Stimulated activated CD8-positive, alpha-beta memory T cell treated with anti-CD3 and anti-CD28 coated beads, Interleukin-4, amount 100 ng/mL, for 4 hours (primary cell): ENCODE measurements at places on chromosomes 3 and 15.

DNA sequence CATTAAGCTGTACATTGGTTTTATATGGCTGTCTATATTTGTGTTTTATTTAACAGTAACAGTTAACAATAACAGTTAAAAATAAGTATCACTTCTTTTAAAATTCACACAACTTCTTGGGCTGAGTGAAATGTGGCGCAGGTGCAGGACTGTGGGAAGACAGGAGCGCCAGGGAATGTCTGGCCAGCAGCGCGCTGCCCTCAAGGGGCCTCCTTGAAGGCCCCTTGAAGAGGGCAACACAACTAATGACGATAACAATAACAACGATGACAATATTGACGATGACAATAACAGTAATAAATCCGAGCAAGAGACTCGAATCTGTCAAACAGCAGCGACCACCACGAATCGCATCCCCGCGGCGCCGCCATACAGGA, 411 bp upstream of the PPP2R3A start:
- DNase-seq: no peak

- DNase-seq: no peak
Measured at GRCh38 chr3:35295906-35296305, 343.4 kb upstream of the ARPP21 start.

GRCh38 chr15:63372018-63372705, 9.5 kb downstream of the CA12 start:
- DNase-seq: no peak

DNA sequence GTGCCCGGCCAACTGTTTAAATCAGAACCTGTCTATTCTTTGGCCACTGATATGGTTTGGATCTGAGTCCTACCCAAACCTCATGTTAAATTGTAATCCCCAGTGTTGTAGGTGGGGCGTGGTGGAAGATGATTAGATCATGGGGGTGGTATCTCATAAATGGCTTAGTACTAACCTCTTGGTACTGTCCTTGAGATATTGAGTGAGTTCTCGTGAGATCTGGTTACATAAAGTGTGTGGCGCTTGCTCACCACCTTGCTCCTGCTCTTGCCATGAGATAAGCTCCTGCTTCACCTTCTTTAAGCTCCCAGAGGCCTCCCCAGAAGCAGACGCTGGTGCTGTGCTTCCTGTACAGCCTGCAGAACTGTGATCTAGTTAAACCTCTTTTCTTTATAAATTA, 42.4 kb downstream of the REC114 start:
- DNase-seq: no peak

DNA sequence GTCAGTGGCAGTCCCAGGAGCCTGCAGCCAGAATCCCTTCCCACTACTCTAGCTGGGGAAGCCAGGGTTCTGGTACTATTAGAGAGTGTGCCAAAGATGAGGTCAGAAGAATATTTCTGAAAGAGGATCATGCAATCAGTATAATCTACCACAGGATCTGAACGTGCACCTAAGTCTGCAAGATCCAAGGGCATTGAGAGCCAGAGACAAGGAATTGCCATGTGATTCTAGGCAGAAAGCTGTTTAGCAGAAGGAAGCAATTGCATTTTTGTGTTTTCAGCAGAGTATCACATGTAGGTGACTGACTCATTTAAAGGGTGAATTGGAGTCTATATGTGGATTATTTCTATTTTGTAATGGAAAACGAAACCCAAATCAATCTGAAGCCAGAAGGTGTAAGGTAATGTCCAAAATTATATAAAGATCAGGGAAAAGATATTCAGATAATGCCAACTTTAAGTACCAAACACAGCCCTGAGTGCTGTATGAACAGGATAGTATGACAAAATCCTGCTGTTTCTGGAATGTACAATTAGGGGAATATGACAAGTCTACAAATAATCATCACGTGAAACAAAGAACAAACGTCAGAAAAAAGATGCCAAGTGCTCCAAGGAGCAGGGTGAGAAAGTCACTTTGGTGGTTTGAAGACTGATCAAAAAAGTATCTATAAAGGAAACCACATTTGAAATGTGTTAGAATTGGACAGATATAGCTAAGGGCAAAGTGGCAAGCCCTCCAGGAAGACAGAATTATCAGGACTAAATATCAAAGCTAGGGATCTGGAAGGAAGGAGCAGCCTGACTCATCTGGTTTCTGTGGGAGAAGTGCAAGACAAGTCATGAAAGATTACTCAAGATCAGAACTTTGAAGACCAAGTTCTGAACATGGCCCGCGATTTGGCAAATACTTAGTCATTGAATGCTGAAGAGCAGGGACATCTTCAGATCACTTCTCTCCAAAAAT, 1036.6 kb downstream of the NTRK3 start:
- DNase-seq: no peak

DNA sequence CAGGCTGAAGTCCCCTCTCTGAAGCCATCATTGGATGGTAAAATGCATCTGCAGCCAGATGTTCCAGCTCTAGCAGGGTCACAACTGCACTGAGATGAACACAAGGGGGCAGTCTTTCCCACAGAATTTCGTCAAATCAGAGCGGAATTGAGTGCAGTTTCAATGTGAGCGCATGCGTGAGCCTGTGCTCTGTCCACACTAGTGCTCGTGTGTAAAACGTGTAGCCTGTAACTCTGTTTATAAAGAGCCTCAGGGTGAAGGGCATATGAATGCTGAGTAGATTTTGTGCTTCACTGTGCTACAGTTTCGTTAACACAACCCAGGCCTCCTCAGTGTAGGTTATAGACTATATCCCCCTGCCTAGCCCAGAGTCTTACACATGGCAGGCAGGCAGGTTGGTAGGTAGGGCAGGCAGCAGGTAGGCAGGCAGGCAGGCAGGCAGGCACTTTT, 92.7 kb upstream of the GOLGA6L4 start:
- DNase-seq: peak; percentile 43

DNA sequence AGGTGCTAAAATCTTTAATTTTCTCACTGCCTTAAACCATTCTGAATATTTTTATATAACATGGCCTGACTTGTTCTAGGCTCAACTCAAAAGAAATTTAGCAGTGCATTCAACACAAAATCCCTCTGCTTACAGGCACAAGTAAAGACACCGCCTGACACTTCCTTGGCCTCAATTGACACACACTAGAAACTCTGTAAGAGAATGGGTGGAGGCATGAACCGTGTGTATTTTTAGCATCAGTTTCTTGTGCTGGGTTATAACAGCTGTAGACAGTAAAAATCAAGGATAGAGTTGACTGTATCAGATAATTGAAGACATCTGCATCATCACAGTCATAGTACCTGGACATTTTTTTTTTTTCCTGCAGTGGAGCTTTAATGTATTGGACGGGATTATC, 54.3 kb downstream of the SLC9A9 start:
- DNase-seq: no peak

- DNase-seq: no peak
Measured at GRCh38 chr15:39631357-39631756, 50.5 kb downstream of the THBS1 start.

- DNase-seq: no peak
Measured at GRCh38 chr15:101697488-101697887, 26.8 kb downstream of the TARS3 start.

DNA sequence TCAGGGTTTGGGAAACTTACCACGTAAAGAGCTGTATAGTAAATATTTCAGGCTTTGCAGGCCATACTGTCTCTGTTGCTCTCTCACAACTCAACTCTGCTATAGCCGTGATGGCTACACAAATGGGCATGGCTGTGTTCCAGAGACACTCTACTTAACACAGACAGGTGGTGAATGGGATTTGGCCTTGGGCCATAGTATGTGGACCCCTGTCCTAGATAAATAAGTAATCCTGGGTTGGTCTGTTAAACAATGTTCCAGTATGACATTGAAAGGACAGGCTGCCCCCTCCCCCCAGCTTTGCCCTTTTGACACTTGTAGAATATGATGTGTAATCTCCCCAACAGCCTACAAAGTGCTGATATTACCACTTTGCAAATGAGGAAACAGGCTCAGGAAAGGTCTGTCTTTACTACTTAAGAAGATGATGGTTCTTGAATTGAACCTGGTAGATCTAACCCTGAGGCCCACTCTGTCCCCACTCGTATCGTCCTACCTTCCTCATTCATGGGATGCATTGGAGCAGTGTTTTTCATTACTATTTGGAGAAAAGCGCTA, 38.4 kb downstream of the SLCO3A1 start:
- DNase-seq: no peak
